ENCODE measurements at places on chromosomes 16 and 17.

GRCh38 chr17:40317345-40317873 is 8.4 kb downstream of the RARA start:
- peak; percentile 61 for DNase-seq

DNA sequence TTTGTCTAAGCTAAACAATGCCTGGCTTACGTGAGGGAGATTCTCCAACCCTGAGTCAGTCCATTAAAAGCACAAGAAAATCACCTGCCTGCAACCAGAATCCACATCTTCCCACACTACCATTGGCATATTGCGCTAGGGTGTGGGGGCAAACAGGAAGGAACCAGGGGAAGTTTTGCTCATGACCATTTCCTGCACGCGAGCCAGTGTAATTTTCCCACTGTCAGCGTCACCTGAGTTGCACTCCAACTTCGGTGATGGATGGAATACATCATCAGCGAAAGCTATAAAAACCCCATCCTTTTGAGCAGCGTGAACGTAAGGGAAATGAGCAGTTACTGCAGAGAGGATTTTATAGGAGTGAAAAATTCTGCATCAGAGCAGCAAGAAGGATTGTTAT is 167.9 kb upstream of the NOL11 start:
- no peak for DNase-seq

- DNase-seq = no peak
These were observed 539 bp upstream of the KRTAP4-8 start for GRCh38 chr17:41098481-41098880.

DNA sequence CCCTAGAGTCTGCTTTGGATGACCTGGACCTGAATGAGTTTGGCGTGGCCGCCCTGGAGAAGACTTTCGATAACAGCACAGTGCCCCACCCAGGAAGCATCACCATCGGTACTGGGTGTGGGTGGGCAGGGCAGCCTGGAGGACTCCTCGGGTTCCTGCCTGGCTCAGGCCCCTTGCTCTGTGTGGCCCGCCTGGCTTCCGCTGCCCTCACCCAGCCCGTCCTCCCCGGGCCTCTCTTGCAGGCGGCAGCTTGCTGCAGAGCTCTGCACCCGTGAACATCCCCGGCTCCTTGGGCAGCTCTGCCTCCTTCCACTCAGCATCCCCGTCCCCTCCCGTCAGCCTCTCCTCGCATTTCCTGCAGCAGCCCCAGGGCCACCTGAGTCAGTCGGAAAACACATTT is 24.5 kb downstream of the UNC13D start:
- DNase-seq = no peak

GRCh38 chr17:43940630-43941029 is 1.6 kb downstream of the PPY start:
- DNase-seq = no peak

DNA sequence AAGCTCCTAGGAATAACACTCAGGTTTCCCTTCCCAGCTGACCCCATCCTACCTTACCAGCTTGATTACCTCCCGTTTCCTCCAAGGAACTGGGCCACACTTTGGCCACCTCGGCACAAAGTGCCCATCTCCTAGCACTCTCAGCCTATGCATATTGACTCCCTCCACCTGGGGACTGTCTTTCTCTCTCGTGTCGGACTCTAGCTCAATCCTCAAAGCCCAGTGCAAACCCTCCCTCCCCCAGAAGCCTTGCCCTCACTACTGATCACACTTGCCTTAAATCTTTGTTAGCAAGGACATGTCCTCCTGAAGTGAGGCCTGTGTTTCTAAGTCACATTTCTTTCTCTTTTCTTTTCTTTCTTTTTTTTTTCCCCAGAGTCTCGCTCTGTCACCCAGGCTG is 2.6 kb upstream of the RAB26 start:
- DNase-seq = no peak

DNA sequence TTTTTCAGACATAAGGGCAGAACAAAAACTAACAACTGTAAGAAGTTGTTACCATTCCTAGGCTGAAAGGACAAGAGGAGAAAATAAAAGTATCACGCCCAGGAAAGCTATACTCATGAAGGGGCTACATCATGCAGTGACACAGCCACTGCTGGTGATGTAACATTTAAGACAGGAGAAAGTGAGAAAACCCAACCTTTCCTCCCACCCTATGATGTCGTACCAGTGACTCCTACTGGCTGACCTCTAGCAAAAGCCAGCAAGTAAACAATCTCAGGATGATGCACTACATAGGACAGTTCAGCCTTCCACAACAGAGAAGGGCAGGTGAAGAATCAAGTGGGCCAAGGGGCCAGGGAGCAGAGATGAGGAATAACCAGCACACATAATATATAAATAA is 14.0 kb upstream of the OR1E2 start:
- DNase-seq = no peak

DNA sequence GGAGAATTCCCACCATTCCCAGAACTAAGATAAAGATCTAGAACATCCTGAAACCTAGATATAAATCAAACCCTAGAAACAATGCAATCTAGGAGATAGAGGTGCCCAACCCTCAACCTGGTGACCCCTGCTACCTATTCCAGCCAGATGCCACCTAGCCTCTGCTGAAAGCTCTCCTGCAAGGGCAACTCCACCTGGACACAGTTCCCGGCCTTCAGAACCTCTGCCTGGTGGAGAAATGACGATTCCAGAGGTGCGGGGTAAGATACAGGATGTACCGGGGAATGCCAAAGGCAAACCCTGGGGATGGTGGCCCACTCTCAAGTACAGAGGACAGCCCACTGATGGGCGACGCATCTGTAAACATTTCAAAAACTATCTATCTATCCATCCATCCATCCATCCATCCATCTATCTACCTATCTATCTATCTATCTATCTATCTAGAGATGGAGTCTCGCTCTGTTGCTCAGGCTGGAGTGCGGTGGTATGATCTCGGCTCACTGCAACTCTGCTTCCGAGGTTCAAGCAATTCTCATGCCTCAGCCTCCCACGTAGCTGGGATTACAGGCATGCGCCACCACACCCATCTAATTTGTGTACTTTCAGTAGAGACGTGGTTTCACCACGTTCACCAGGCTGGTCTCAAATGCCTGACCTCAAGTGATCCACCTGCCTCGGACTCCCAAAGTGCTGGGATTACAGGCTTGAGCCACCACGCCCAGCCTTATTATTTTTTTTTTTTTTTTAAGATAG is 19.0 kb downstream of the MEAK7 start:
- no peak for DNase-seq

DNA sequence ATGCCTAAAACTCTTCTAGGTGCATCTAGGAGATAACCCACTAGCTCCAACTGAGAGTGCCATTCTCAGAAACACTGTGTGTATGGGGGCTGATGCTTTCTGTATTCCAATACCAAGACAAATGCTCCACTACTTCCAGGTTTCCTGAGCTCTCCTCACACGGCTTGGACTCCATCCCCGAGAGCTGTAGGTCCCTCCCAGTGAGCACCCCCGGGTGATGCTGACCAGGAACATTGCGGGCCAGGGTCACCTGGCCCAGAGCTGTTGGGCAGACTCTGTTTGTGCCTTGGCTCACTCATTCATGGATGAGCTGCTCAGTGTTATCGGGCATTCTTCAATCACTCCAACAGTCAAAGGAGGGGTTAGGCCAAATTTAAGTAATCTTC is 7.0 kb downstream of the CUEDC1 start:
- no peak for DNase-seq

DNA sequence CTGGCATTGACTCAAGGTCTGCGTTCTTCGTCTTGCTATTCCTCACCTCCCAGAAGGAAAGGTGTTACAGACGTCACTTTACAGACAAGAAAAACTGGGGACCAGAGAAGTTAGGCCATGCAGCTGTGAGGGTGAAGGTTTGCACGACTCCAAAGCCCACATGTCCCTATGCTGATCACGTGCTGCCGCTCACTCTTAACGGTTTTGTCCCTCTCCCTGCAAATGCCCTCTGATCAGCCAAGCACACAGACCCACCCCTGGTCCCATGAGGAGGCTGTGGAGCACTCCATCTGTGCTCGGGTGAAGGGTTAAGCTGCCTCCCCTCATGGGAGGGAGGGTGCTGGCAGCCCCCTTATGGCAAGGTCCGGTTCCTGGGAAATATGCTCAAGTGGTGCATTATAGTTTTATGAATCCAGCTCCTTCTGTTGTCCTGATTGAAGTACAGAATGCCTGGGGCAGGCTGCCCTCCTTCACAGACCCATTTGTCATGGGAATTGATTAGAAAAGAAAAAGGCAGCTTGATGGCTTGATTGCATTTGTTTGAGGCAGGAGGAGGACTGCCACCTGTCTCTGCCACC is 18.8 kb downstream of the CCDC182 start:
- no peak for DNase-seq

- no peak for DNase-seq
These were observed 999.9 kb downstream of the KCNJ18 start for GRCh38 chr17:22692066-22692805.

- DNase-seq = no peak
These were observed 365.4 kb downstream of the WWOX start for GRCh38 chr16:78464833-78465232.

- DNase-seq = no peak
These were observed 116.0 kb downstream of the SNX29 start for GRCh38 chr16:12092544-12092921.

DNA sequence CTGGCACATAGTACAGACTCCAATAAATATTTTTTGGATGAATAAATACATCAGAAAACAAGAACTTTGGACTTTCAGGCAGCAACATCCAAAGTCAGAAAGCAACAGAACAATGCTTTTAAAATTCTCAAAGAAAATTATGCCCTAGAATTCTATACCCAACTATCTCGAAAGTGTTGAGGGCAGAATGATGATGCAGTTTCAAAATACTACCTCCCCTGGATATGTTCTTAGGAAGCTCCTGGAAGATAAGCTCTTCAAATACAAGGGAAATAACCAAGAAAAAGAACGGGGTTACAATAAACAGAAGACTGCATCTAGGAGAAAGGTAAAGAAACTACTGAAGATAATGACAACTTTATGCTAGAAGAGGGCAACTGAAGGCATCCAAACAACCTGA is 11.0 kb downstream of the SIAH1 start:
- no peak for DNase-seq

- DNase-seq = no peak
These were observed 5.6 kb upstream of the CDK5R1 start for GRCh38 chr17:32481193-32481592.

- DNase-seq = no peak
These were observed 2.8 kb downstream of the DNASE1L2 start for GRCh38 chr16:2238838-2239675.

DNA sequence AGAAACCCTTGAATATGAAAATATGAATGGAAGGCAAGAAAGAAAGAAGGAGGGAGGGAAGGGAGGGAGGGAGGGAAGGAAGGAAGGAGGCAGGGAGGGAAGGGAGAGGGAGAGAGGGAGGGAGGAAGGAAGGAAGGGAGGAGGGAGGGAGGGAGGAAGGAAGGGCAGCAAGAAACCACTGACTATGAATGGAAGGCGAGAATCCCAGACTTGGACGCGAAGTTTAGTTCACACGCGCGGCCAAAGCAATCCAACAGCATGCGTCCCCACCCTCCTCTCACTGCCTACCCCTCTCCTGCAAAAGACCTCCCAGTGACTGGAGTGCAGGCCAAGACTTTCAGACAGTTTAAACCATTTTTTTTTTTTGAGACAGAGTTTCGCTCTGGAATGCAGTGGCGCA is 7.9 kb upstream of the SMARCD2 start:
- DNase-seq = no peak

DNA sequence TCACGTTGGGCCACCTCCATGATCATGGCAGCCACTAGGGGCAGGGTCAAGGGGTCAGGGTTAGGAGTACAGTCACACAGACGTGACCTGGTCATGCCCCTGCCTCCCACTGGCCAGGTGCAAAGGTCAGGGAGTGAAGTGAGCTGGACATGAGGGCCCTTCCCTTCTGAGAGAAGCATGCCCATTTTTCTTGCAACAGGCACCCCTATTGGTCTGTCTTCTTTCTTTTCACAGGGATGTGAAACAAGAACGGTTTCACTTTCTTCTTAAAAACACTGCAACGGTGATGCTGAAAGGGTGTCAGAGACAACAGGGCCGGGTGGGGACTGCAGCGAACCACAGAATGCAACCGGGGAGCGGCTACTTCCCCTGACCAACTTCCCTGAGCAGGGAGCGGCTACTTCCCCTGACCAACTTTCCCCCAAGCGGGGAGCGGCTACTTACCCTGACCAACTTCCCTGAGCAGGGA is 52.1 kb upstream of the DOC2B start:
- no peak for DNase-seq

DNA sequence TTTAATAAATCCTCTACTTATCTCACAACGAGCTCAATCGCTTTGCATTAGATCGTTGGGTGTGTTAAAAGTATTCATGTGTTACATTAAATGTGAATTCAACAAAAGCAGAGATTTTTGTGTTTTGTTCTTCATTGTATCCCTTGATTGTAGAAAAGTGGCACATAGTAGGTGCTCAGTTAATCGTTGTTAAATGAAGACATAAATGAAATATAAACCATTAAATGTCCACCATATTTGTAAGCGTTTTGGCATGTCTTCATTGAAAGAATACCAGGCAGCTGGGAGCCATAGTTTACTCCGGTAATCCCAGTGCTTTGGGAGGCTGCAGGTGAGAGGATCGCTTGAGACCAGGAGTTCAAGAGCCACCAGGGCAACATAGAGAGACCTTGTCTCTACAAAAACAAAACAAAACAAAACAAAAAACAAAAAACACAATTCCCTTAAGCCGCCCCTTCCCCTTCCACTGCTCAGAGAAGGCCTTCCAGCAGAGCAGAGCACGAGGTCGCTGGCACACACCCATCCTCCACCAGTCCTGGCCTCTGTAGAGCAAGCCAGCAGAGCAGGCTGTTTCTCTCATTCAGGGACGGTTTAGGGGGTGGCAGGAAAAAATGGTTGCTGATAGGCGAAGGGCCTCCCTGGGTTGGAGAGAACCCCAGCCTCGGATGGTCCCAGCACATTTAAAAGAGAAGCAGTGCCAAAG is 673 bp upstream of the CHD9 start:
- DNase-seq = no peak

- DNase-seq = no peak
These were observed 48.4 kb upstream of the ALDH3A1 start for GRCh38 chr17:19796457-19796856.

DNA sequence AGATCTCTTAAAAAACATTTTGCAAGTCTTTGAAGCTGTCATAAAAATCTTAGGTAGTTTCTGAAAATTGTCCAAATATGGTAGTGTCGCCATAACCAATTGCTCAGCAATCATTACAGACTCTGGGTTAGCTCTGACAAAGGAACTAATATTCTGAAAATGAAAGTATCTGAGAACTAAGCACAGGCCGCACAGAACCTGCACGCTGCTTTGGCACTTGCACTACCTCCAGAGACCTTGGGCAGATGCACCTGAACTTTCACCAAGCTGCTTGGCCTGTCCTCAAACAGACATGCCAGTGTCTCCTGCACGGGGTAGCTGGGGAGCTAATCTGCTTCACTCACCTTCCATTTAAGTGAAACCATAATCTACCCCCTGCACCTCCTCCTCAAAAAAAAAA is 317.0 kb downstream of the MAF start:
- peak; percentile 56 for DNase-seq

GRCh38 chr16:19659554-19659953 is 58.5 kb downstream of the KNOP1 start:
- DNase-seq = no peak

- no peak for DNase-seq
These were observed 31.1 kb upstream of the CDH15 start for GRCh38 chr16:89140401-89140800.

- DNase-seq = no peak
These were observed 203.8 kb upstream of the HSBP1 start for GRCh38 chr16:83603723-83604570.
